Kidney glomerular epithelial cell (primary cell): ENCODE measurements at places on chromosomes 3 and 15.
A peak's percentile ranks its signal among the peaks of the same experiment; 100 is the strongest.

- no peak for DNase-seq
Measured at GRCh38 chr3:111968319-111969054, 10.3 kb upstream of the ABHD10 start.

DNA sequence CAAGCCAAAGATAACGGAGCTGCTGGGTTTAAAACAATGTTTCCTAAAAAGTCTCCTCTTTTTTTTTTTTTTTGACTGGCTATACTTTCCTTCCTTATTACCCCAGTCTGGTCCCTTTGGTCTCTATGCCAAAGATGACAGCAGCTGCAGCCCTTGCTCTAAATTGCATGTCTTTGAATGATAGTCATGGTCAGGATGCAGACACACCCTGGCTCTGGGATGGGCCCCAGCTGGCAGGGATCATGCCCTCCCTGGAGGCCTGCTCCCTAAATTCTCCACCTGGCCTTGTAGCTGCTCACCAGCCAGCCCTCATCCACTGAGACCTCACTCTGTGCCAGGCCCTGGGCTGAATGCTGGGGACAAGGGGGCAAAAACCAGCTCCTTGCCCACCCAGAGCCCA lies 95.8 kb downstream of the MESD start:
- DNase-seq, result no peak

DNA sequence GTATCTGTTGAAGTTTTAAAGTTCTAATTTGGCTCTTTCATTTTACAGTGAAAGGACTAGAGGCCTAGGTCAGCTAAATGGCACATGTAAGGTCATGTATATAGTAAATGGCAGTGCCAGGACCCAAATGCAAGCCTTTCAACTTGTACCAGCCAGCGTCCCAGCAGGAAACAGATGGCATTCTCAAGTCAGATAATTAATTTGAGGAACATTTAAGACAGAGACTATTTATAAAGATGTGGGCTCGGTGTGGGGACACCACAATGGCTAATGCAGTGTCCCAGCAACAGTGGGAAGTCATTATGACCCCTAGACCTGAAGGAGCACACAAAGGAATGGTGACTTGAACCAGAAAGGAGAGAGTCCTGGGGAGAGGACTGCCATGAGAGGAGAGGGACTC lies 6.1 kb downstream of the MINDY4B start:
- DNase-seq, result no peak

DNA sequence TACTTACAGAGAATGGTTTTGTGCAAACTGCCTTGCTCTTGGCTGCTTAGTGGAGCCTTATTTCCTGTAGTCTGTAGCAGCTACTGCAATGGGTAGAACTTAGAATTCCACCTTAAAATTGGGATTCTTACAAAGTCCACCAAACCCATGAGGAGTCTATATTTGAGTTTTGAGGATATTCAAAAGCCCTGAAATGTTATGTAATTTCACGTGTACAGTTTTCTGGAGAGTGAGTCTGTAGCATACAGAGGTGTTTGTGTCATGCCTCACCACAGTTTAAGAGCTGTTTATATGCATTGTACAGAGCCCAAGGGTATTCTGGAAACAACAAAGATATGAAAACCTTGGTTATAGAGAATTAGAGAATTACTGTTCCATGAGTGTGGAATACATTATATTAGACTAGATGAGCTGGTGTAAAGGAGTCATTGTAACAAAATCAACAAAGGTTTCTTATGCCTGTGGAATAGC lies 114.4 kb downstream of the MBNL1 start:
- no peak for DNase-seq

GRCh38 chr3:50481992-50482391 lies 21.4 kb downstream of the CACNA2D2 start:
- DNase-seq, result no peak

DNA sequence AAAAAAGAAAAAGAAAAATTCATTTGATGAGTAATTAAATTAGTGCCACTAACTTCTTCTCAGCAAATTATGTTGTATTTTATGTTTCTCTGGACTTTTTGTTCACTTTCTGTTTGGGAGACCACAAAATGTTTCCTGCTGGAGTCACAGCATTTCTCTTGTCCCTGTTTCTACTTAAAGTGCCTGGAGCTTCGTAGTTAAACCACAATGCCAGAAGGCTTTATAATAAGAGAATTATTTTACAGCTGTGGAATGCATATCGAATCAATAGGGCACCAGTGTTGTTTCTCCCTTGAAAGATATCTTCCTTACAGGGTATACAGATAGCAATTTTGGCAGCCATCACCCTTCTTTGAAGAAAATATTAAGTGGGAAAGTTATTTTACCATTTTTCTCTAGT lies 3.2 kb downstream of the DTWD1 start:
- no peak for DNase-seq

GRCh38 chr15:60964527-60964926 lies 264.6 kb downstream of the RORA start:
- no peak for DNase-seq

GRCh38 chr3:179149406-179149867 lies 1.3 kb downstream of the PIK3CA start:
- DNase-seq, result peak; percentile 50

DNA sequence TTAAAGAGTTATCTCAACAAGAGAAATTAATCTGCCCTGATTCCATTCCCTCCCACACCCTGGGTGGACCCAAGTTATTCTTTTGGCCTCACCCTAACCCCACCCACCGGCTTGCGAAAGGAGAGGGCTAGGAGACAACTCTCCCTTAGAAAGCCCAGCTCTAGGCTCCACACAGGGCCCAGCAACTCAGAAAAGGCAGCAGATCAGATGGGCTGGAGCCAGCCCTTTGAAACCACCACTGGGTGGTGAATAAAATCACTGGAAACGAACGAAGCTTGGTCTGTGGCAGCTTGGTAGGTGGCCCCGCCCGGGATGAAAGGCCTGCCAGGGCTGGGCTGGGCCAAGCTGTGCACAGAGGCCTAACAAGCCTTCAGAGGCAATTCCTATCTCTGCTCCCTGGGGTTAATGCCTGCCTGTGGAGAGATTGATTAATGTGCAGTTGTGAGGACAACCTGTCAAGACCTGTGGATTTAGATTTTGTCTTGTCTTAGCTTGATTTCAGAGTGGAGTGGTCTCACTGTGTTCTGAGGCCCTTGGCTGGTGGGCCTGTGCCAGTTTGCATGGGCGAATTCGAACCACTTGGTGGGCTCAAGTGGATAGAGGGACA lies 38.8 kb downstream of the BHLHE40 start:
- DNase-seq, result no peak

DNA sequence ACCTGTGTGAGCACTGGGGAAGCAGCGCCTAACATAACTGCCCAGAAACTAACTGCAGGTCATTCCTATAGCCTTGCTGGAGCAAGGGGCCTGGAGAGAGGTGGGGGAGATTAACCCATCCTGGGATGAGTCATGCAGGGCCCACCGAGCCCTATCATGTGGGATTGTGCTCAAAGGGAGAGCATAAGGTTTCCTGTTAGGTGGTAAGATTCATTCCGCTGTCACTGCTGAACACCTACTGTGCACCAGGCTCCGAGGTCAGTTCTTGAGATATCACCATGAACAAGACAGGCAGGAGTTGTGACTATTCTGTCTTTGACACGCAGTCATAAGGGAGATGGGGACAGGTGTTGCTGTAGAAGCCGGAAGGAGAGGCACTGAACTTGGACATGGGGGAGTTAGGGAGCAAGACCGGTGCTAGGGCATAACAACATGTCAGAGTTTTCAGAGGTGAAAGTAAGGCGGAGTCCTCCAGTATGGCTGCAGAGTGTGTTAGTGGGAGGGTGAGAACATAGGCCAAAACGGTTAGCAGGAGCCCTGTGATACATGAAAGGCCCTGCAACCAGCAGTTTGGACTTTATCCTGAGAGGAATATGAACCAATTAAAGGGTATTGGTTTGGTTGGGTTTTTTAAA lies 2.4 kb downstream of the SLC25A38 start:
- DNase-seq, result no peak

DNA sequence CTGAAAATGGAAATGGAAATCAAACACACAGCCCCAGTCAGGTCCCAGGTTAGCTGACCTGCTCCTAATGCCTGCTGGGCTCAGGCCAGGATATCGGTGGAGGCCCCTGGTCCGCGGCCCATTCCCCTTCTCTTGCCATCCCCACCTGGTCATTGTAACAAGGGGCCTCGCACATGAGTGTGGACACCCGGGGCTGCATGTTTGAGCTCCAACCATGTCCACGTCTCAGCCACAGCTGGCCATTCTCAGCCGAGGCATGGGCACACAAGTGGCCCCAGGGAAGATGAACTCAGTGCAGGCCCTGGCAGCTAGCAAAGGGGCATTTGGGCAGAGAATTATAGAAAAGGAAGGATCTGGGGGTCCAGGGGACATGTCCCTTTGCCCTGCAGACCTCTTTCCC lies 41.7 kb downstream of the FAM174B start:
- no peak for DNase-seq

- no peak for DNase-seq
Measured at GRCh38 chr15:45185903-45186770, 1.6 kb downstream of the SHF start.

DNA sequence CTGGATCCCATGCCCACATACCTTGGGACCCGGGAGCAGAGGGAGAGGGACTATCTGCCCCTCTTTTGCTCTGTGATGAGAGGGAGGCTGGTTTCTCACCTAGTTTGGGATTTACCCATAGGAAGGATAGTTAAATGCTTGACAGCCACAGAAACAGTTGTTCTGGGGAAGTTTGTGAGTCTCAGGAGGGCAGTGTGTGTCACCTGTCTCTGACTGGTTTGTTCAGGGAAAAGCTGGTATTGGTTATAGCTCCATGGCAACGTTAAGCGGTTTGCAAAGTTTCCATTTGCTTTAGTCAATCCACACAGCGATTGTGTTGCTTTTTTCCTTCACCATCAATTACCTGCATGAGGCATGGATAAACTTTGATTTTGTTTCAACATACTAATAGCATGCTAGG lies 3.7 kb upstream of the TMED3 start:
- no peak for DNase-seq

- peak; percentile 93 for DNase-seq
Measured at GRCh38 chr3:123818921-123819429, 65.2 kb downstream of the MYLK start.

- no peak for DNase-seq
Measured at GRCh38 chr3:104556372-104557078, 810.2 kb upstream of the ALCAM start.

- peak; percentile 40 for DNase-seq
Measured at GRCh38 chr3:56468184-56469106, at the start of gene ERC2. TSS of gene ERC2 (minus strand) at chr3:56468467.

- no peak for DNase-seq
Measured at GRCh38 chr3:111967068-111967467, 11.8 kb upstream of the ABHD10 start.

DNA sequence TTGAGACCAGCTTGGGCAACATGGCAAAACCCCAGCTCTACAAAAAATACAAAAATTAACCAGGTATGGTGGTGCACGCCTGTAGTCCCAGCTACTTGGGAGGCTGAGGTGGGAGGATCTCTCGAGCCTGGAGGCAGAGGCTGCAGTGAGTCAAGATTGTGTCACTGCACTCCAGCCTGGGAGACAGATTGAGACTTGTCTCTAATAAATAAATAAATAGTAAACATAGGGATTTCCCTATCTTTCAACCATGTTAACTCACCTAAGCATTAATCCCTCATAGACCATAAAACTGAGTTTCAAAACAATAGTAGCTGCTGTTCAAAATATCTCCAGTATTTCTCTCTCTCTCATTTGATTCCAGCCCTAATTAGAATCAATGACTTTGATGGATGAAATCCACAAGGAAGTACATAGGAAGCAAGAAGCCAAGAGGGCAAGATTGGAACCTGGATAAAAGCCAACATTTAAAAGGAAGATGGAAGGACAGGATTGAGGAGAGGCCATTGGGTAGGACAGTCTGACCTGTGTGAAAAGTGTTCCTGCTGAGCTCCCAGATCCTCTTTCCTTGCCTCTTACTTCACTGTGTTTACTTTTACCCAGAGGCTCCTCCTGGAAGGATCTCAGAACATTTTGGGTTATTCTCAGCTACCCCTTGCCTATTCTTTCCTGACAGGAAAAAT lies 12.4 kb upstream of the TTBK2 start:
- DNase-seq, result no peak

GRCh38 chr3:5115506-5116162 lies 6.5 kb upstream of the ARL8B start:
- DNase-seq, result no peak

GRCh38 chr3:182793663-182794454 lies 555 bp downstream of the ATP11B start:
- peak; percentile 39 for DNase-seq

GRCh38 chr3:100316641-100317069 lies 17.9 kb upstream of the NIT2 start:
- DNase-seq, result peak; percentile 40
